MCF 10A (cell line): ENCODE measurements at places on chromosomes 13 and 19. TPM values are rescaled to one million over a fixed set of nuclear protein-coding genes. Genes with fewer than 3 reads are reported as not detected.
A peak's percentile ranks its signal among the peaks of the same experiment; 100 is the strongest.

The CEACAM4 gene
- not detected in 2 replicates for total RNA-seq

The C19orf18 gene
- total RNA-seq: not detected in 2 replicates

The STOML3 gene
- total RNA-seq: not detected in 2 replicates

The ZNF541 gene
- total RNA-seq: not detected in 2 replicates

The MIPEP gene
- 19.1 and 24.7 TPM in 2 replicates for total RNA-seq

The SLC27A1 gene
- total RNA-seq: 3.4 and 5.0 TPM in 2 replicates

The ZNF439 gene
- total RNA-seq: not detected in 2 replicates

DNA sequence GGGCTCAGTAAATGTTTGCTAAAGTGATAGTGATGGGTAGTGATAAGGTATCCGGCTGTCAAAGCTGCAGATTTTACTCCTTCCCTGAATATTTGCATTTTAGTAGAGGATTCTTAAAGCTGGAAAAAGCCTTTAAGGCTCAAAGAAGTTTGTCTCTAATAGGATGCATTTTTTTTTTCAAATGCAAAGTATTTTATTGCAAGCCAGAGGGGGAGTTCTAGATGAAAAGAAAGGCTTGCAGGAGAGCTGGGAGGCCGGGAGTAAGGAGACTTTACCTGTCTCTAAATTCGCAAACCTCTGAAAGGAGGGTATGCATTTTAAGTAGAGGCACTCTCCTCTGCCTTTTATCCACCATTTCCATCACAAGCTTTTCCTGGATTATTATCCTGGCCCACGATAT is 100.7 kb upstream of the FNDC3A start:
- no peak for DNase-seq

- DNase-seq: peak; percentile 53
These were observed 485.5 kb downstream of the DIAPH3 start for GRCh38 chr13:59677966-59678814.

GRCh38 chr13:112837371-112838037 is 131.5 kb upstream of the MCF2L start:
- no peak for DNase-seq

GRCh38 chr19:35349614-35350521 is 2.2 kb downstream of the FFAR1 start:
- no peak for DNase-seq

DNA sequence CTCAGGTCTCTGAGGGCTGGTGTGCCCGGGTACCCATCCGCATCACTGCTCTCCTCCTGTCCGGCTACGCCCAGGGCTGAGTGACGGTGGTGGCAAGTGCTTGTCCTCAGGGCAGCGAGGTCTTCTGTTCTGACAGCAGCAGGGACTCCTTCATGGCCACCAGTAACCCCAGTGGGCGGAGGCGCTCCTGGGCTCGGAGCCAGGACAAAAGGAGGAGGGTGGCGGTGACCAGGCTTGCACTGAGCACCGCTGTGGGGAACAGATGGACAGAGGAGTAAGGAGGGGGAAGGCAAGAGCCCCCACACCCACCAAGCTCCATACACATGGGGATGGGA is 5.8 kb downstream of the CD320 start:
- no peak for DNase-seq

- no peak for DNase-seq
These were observed 50.1 kb upstream of the OBI1 start for GRCh38 chr13:78709028-78709427.

- DNase-seq: peak; percentile 57
These were observed 2.5 kb downstream of the CFD start for GRCh38 chr19:861756-862580.

DNA sequence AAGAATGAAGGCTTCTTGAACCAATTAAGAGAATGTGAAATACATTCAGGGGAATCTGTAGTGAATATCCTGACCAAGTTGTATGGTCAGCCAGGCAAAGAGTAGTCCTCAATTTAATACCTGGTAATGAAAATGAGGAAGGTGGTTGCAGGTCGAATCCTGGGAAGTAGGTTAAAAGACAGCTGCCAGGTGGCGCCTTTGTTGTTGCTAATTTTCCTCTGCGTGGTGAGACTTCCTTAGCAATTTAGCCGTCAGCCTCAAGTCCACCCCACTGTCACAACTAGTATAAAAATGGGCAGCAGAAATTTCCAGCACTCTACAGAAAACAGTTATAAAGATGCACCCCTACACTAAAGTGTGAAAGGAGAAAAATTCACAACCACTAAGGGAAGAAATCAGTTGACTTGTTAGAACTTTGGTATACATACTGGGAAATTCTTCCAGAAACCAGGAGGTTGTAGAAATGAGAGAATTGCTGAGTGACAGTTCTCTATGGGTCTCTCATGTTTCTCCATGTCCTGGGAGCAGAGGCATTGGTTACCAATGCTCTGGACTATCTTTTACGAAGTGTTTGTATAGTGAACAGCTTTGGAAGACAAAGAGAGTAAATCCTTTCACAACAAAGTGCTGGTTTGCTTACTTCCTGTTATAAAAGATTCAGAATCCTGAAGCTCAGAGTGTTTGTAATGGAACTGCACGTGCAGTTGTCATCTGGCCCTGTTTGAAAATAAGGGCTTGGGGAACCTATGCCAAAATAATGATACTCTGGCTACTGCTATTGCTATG is 235.9 kb downstream of the NHLRC3 start:
- DNase-seq: peak; percentile 18

- peak; percentile 26 for DNase-seq
These were observed 26.9 kb upstream of the RCBTB2 start for GRCh38 chr13:48559638-48560320.

DNA sequence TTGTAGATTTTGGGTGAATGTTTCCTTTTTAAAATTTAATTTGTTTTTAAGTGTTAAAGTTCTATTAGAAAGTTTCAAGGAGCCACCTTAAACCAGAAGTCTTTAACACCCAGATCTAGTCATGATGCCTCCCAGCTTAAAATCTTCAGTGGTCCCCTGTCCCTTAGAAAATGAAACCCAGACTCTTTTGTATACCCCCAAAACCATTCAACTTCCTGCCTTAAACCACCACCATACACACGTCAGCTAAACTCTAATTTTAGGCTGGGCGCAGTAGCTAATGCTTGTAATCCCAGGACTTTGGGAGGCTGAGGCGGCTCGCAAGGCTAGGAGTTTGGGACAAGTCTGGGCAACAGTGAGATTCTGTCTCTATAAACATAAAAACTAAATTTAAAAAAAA is 37.9 kb downstream of the N4BP2L1 start:
- DNase-seq: no peak

DNA sequence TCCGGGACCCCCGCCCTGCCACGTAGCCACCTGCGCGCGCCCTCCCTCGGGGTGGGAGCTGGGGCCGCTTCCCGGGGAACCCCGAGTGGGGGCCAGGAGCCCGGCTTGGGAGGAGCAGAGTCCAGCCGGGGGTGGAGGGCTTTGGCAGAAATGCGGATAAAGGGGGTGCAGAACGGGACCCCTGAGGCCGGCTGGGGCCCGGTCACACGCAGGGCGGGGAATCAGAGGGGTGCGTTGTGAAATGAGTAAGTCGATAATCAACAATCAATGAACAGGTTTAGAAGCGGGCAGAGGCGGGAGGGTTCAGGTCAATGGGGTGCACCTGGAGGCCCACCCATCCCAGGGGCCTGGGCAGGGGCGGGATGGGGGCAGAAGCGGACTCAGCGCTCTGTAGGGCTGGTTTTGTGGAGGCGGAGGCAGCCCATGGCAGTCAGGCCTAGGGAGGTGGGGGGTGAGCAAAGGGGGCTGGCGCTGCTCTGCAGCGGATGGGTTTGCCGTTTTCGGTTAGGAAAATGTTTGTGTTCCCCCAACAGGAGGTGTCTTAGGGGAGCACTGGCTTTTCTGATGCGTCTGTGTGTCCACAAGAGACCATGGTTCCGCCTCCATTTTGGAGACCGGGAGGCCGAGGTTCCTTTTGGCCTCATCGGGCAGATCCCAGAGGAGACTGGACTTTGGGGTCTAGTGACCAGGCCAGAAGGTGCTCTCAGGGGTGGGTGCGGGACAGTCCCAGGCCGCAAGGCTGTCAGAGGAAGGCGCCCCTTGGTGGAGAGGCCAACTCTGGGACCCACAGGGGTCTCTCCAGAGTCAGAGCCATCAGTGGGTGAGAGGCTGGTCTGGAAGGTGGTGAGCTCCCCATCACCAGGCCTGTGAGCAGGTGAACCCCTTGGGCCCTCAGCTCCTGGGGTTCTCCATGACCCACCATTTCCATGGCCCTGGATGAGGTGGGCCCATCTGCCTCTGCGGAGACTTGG is 683 bp upstream of the DIRAS1 start:
- no peak for DNase-seq

DNA sequence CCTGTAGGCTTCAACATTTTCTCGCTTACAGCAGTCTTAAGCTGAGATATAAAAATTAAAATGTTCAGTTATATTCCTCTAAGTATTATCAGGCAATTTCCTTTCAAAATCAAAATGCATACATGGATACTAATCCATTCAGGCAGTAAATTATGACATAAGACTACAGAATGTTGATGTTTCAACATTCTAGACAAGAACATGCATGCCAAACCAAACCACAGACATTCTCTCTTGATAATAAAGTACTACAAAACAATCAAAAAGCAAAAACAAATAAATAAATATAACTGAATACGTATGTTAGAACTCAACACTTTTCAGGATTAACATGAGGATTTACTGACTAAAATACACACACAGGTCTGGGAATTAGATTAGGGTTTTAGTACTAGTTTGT is 7.7 kb downstream of the DIS3 start:
- DNase-seq: peak; percentile 40

DNA sequence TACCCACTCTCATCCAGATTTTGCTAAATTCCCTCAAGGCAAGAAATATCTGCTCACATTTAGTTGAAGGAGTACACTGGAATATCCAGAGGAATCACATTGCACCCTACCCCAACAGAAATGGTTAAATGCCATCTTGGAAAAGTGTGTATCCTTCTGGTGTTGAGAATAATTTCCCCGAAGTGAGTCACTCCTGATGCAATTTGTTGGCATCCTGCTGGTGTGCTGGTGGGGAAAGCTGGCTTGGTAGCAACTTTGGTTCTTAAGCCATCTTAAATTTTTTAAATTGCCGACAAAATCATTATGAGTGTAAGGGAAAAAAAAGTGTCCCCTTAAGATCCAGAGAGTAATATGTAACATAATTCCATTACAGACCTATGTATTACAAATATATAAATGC is 337.3 kb upstream of the DACH1 start:
- DNase-seq: peak; percentile 73

DNA sequence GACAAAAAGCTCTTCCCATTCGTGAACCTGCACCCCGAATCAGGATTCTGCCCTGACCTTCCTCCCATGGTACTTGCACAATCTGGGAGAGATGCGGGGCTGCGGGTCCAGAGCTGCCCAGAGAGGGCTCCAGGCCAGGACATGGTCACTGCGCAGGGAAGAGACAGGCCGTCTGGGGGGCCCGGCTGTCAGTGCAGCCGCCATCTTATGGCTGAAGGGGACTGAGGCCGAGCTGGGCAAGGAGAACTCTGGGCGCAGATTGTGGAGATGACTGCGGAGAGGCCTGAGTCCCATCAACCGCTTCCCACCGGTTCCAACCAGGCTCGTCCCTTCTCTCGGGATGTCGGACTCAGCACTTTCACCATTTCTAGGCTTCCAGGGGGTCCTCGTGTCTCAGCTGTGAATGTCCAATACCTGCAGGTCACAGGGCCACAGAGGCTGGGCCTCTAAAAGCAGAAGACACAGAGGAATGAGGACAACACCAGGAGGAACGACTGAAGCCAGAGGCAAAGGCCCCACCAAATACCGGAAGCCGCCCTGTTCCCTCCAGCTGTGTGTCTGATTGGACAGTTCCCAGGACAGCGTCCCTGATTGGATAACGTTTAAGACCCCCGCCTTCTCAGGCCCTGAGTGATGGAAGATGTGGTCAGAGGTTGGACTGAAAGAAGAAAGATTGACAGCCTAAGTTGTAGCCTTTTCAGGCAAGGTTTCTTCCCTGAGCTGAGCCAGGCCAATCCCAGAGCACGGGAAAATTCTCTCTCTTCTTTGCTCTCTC is 117.1 kb upstream of the ZNF91 start:
- DNase-seq: no peak

DNA sequence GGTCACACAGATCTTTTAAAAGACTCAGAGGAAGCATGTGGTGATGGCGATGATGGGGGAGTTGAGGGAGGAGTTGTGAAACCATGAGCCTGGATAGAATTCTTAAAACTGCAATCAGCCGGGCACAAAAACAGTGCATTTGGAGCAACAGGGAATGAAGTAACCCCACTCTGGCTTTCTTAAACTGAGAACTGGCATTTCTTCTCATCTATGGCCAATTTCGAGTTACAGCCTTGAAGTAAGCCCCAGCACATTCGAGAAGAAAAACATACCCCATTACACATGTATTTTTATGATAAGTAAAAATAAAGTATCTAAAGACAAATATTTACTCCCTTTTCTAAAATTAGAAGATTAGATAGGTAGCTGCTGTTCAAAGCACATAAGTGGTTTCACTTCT is 70.1 kb downstream of the DCLK1 start:
- no peak for DNase-seq

GRCh38 chr19:1063909-1064660 is 2.9 kb upstream of the ARHGAP45 start:
- no peak for DNase-seq

- no peak for DNase-seq
These were observed at the start of gene F10 for GRCh38 chr13:113122550-113123225. Gene F10, plus strand, starts transcription at chr13:113122799. Its CDS starts 57 bp downstream, at chr13:113122856.

DNA sequence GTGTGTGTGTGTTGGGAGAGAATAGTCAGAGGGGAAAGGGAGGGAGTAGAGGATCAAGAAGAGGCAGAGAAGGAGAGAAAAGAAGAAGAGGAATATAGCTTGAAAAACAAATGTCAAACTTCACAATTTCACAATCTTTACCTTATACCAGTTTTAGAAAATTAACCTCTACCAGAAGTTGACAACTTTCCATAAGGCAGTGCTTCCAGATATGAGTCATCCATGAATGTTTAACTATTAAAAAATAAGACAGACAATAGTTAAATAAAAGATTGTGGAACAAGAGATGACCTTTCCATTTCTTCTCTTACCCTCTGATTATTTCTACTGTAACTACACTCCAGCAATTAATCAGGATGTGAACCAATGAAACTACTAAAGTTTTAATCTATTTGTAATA is 229.4 kb downstream of the ITGBL1 start:
- peak; percentile 23 for DNase-seq

GRCh38 chr19:50328224-50328872 is 829 bp downstream of the KCNC3 start:
- DNase-seq: no peak

DNA sequence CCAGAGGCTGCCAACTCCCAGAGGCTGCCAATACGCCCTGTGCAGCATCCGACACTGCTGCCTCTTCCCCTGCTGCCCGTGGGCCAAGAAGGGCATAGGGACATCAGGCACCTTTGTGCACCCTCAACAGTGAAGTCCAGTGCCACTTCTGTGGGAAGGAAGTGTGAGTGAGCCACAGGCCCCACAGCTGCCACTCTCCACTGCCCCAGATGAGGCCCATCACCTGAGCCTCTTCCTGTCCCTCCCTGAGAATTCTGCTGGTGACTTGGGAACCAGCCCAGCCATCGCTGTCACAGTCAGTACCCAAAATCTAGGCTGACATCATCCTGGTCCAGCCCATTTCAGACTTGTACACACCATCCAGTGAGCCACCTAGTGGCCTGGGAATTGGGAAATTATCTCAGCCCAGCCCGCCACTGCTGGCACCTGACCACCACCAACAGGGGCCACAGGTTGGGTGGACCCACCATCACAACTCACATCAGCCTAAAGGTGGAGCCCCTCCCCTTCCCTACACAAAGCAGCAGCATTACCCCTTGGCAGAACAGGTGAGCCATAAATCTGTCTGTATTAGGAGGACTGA is 733.9 kb upstream of the KLHL1 start:
- peak; percentile 7 for DNase-seq

GRCh38 chr19:1369214-1369805 is 14.4 kb upstream of the NDUFS7 start:
- no peak for DNase-seq
